ELF-1 (cell line): ENCODE measurements at places on chromosomes 6 and 20.

DNA sequence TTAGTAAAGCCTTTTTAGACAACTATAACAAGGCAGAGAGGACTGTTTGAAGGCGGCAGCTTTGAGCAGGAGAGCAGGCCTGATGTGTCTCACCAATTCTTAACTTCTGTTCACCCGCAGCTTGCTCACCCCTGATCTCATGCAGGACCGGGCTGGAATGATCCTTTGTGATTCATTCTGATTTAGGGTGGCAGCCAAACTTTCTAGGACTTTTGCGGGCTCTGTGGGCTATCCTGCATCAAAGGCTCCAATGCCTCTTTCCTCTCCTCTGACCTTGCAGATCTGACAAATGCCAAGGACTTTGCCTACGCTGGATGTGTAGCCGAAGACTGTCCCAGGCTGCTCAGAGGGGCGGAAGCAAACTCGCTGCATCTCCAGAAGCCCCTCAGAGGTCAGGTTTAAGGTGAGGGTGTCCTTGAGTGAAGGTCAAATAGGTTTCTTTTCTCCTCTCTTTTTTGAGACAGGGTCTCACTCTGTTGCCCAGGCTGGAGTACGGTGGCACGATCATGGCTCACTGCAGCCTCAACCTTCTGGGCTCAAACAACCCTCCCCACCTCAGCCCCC lies 72.3 kb downstream of the VEGFA start:
- no peak for DNase-seq

- no peak for DNase-seq
Observed at GRCh38 chr6:25927178-25927577, 3.3 kb downstream of the SLC17A2 start.

DNA sequence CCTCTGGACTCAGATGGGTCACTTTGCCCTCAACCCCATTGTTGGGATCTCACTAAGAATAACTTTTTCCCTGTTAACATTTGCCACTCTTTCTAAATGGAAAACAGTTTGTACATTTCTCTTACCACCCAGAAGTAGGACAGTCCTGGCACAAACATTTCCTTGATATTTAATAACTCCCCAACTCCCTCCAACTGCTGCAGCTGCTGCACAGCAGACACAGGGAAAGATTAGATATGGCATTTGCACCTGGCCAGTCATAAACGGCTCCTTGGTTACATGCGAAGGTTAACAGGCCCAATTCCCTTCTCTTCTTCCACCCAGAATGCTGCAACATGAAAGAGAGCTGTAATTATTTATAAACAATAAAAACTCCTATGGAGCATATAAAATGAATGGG lies 55.9 kb upstream of the SOX4 start:
- DNase-seq, result no peak

DNA sequence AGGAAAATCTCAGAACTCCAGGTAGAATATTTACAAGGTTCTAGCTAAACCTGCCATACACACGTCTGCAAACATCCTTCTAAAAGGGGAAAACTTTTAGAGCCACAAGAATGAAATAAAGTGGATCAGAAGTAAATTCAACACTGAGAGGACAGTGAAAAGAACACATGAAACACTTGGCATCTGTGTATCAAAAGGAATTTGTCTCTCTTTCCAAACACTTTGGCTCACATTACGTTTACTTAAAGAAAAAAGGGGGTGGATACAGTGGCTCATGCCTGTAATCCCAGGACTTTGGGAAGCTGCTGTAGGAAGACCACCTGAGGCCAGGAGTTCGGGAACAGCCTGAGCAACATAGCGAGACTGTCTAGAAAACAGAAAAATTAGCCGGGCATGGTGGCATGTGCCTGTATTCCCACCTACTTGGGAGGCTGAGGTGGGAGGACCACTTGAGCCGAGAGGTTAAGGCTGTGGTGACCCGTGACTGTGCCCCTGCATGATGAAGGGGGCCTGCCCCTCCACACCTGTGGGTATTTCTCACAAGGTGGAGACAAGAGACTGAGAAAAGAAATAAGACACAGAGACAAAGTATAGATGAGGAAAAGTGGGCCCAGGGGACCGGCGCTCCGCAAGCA lies 35.4 kb downstream of the NINL start:
- no peak for DNase-seq

- no peak for DNase-seq
Observed at GRCh38 chr6:26223228-26223627, 136.0 kb downstream of the HFE start.

- no peak for DNase-seq
Observed at GRCh38 chr6:24385536-24386269, 17.0 kb upstream of the MRS2 start.

DNA sequence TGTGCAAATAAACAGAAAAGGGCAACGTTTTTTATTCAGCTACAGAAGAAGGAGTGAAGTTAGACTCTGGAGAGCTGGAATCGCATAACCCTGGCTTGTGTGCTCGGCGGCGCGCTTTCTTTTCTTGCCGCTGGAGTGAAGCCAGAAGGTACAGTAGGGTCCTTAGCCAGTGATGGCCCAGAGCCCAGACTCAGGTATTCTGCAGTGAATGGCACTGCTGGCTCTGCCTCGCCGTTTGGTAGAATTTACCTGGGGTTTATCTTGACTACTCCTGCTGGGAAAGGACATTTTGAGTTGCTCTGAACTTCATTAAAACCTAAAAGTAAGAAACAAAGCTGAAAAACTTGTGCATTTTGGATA lies 56.9 kb upstream of the TIAM2 start:
- DNase-seq, result no peak

DNA sequence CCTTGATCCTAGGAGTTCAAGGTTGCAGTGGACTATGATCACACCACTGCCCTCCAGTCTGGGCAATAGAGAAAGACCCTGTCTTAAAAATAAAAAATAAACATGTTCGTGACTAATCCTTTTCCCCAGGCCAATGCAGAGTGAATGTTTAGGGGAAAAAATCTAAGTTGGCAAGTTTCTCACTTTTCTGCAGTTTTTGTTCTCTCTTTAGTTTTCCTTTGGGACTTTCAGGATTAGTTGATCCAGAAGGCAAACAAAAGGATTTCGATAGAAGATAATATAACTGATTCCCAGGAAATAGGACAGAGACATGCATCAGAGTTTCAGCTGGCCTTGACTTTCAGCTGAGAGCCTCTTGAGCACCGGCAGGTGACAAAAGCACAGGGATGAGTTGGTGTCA lies 53.3 kb downstream of the SOD2 start:
- no peak for DNase-seq

GRCh38 chr6:170175644-170176135 lies 115.2 kb downstream of the DLL1 start:
- DNase-seq, result no peak
